Upper lobe of left lung (tissue), 6 donors: ENCODE measurements at places on chromosomes 3 and 15. TPM values are rescaled to one million over a fixed set of nuclear protein-coding genes. Genes with fewer than 3 reads are reported as not detected.

GRCh38 chr15:88069561-88069960 is 187.0 kb downstream of the NTRK3 start:
- H3K36me3 ChIP-seq = no peaks in the 10 kb centered on the region
- no peak for DNase-seq
- H3K4me1 ChIP-seq = no peaks in the 10 kb centered on the region
- no peak overlapping the region for H3K27ac ChIP-seq

- DNase-seq = no peak
- no peak overlapping the region for H3K4me3 ChIP-seq
- peak overlapping the region; percentile 13 for H3K27ac ChIP-seq
- peaks cover 73% of the 10 kb centered on the region for H3K36me3 ChIP-seq
- no peaks in the 10 kb centered on the region for H3K27me3 ChIP-seq
These were observed 101.9 kb downstream of the KLHL25 start for GRCh38 chr15:85692873-85693272.

- no peak overlapping the region for H3K27ac ChIP-seq
- no peaks in the 10 kb centered on the region for H3K27me3 ChIP-seq
- no peak for DNase-seq
- no peak overlapping the region for H3K4me3 ChIP-seq
- peaks cover 4% of the 10 kb centered on the region for H3K4me1 ChIP-seq
These were observed 8.4 kb downstream of the SHF start for GRCh38 chr15:45179221-45179985.

GRCh38 chr15:75989045-75989444 is 23.2 kb downstream of the NRG4 start:
- no peak overlapping the region for H3K4me3 ChIP-seq
- no peak for DNase-seq
- no peaks in the 10 kb centered on the region for H3K27me3 ChIP-seq
- H3K4me1 ChIP-seq = no peaks in the 10 kb centered on the region

Gene ACP3
- 13.6 TPM for total RNA-seq

Gene ZNF860
- total RNA-seq = not detected

- H3K27ac ChIP-seq = no peak overlapping the region
- H3K4me1 ChIP-seq = no peaks in the 10 kb centered on the region
- DNase-seq = no peak
- no peaks in the 10 kb centered on the region for H3K27me3 ChIP-seq
These were observed 61.9 kb upstream of the SLC6A1 start for GRCh38 chr3:10930666-10931040.

DNA sequence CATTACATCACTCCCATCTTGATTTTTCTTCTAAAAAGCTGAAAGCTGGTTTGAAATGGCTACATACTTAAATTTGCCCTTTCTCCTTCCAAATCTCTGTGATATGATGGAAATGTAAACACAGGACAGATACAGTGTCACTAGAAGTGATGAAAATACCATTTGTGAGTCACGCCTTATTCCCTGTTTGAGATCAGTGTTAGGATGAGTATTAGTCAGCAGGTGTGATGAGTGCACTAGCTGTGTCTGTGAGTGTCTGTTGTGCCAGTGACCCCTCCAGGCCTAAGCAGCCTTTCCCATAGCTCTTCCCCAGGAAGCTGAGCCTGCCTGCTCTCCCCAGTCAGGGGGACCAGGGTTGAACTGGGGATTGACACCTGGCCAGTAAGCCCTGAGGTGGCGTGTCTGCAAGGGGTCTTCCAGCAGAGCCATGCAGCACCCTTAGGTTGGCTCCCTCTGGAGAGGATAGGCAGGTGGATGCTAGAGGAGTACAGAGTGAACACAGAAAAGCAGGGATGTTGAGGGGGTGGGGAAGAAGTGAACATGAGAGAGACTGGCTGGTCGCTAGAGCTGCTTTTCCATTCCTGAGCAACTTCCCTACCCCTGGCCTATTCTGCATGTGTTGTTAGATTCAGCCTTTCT is 92.0 kb downstream of the PDE8A start:
- DNase-seq = no peak
- no peak overlapping the region for H3K27ac ChIP-seq
- H3K4me3 ChIP-seq = no peak overlapping the region
- H3K27me3 ChIP-seq = no peaks in the 10 kb centered on the region
- no peaks in the 10 kb centered on the region for H3K36me3 ChIP-seq
- no peaks in the 10 kb centered on the region for H3K4me1 ChIP-seq

DNA sequence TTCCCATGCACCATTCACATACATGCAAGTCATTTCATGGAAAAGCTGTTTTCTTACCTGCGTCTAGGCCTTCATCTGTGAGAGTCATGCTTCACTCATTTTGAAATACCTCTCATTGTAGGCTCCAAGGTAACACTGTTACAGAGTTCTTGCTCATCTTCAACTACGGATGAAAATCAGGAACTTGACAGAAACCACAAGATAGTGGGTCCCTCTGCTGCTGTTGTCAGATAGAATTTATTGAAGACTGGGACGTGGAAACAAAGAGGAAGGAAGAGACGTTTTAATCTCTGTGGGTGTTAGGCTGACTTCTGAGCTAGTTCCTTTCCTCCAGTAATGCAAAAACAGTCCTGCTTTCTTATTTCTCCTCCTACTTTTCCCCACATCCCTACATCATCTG is at the start of gene P2RY14:
Gene P2RY14 (minus strand): TSS at position 313 of the 400 bp plus-strand sequence. CDS start 64,226 bp downstream, outside the sequence.
- no peaks in the 10 kb centered on the region for H3K4me1 ChIP-seq
- H3K4me3 ChIP-seq = no peak within 1 kb of the TSS
- H3K27me3 ChIP-seq = no peaks in the 10 kb centered on the region
- H3K27ac ChIP-seq = no peak within 1 kb of the TSS
- no peaks in the 10 kb centered on the region for H3K36me3 ChIP-seq

Gene PLIN1
- total RNA-seq = 1.1 TPM

DNA sequence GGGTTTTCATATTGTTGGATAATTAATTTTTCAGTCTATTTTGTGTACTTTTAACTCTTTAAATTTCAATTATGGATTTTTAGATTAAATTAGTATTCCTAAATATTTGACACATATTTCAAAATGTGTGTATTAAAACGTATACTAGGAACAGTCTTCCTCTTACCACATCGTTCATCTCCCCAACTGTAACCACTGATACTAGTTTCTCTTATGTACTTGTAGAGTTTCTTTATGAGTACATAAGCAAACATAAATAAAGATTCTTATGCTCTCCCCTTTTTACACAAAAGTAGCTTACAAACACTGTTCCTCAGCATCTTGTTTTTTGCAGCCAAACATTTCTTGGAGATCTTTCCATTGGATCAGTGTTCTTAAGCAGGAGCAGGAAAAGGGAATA is 45.9 kb downstream of the CMSS1 start:
- peaks cover 32% of the 10 kb centered on the region for H3K4me1 ChIP-seq
- no peaks in the 10 kb centered on the region for H3K27me3 ChIP-seq
- H3K36me3 ChIP-seq = peaks cover 20% of the 10 kb centered on the region
- no peak overlapping the region for H3K4me3 ChIP-seq

Gene EXD1
- total RNA-seq = not detected

GRCh38 chr15:55344206-55344605 is 25.2 kb downstream of the PIGB start:
- no peaks in the 10 kb centered on the region for H3K27me3 ChIP-seq
- no peaks in the 10 kb centered on the region for H3K4me1 ChIP-seq
- peak overlapping the region; percentile 49 for H3K27ac ChIP-seq
- H3K4me3 ChIP-seq = no peak overlapping the region
- no peaks in the 10 kb centered on the region for H3K36me3 ChIP-seq

- no peak for DNase-seq
- H3K4me3 ChIP-seq = no peak overlapping the region
- peaks cover 25% of the 10 kb centered on the region for H3K4me1 ChIP-seq
- no peaks in the 10 kb centered on the region for H3K36me3 ChIP-seq
- peak overlapping the region; percentile 21 for H3K27ac ChIP-seq
These were observed 2.8 kb downstream of the MAP4 start for GRCh38 chr3:48013288-48013980.

DNA sequence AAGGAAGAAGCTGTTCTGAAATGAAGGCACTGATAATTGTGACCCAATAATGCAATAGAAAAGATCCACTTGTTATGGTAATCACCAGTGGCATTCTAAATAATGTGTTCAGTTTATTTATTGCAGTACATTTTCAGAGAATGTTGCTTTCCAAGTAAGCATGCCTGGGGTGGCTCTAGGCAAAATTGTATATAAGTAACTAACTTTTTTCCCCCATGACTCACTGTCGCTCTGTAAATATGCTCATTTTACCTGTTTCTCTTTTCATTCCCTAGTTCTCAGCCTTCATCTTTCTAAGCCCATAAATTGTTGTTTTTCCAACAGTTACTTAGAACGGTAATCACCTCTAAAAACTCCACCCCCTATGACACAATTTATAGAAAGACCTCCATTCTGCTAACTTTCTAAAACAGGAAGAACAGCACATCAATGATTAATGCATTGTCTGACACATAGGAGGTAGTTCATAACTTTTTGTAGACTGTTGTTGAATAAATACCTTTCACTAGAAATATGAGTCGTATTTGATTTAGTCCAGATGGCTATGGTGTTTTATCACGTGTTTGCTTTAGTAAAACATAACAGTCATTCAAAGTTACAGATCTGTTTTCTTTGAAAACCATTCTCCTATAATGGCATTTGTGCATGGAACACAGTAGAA is 143.1 kb downstream of the LSAMP start:
- no peaks in the 10 kb centered on the region for H3K4me1 ChIP-seq
- no peak overlapping the region for H3K4me3 ChIP-seq
- H3K27ac ChIP-seq = no peak overlapping the region
- H3K36me3 ChIP-seq = no peaks in the 10 kb centered on the region

DNA sequence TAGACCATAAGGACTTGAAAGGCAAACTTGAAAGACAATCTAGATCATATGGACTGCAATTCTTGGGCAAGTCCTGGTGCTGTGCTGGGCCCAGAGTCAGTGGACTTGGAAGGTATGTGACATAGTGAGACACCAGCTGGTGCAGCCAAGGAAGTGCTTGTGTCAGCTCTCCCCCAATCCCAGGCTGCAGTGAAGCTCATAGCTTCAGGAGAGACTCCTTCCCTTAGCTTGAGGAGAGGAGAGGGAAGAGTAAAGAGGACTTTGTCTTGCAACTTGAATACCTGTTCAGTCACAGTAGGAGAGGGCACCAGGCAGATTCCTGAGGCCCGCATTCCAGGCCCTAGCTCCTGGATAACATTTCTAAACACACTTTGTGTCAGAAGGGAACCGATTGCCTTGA is 127.4 kb upstream of the ZPLD1 start:
- no peaks in the 10 kb centered on the region for H3K36me3 ChIP-seq
- no peak overlapping the region for H3K27ac ChIP-seq
- H3K4me1 ChIP-seq = no peaks in the 10 kb centered on the region
- H3K27me3 ChIP-seq = no peaks in the 10 kb centered on the region
- no peak overlapping the region for H3K4me3 ChIP-seq
- no peak for DNase-seq

DNA sequence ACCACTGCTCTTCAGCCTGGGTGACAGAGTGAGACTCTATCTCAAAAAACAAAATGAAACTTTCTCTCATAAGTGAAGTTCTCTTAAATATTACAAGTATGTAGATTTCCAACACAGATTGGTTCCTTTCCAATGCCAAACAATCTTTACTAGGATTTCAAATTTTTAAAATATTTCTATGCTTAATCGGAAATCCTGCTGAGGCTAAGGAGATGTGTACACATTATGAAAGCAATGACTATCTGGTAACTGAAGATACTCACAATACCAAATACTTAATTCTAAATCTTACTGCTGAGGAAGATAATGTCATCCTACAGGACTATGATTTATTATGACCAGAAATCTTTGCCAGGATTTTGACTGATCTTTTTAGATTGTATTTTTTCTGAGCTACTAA is 255.6 kb upstream of the ZNF717 start:
- H3K4me3 ChIP-seq = no peak overlapping the region
- no peaks in the 10 kb centered on the region for H3K36me3 ChIP-seq
- no peaks in the 10 kb centered on the region for H3K27me3 ChIP-seq
- no peak overlapping the region for H3K27ac ChIP-seq
- DNase-seq = no peak
- H3K4me1 ChIP-seq = no peaks in the 10 kb centered on the region

Gene SAMD7
- total RNA-seq = not detected

DNA sequence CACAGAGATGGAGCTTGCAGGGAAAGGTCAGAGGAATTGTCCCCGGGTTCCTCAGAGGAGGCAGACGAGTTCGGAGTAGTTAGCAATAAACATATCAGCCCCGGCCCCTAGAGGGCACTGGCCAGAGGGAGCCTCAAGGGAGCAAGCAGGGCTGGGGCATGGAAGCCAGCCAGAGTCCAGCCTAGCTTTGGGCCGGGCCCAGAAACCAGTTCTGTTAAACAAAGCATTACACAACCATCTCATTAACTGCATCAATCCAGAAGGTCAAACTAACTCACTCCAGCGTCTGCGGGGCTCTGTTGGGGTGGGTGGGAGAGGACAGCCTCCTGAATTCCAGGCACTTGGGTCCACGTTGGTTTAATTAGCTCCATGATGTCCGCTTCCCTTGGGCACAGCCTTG is 41.0 kb upstream of the IREB2 start:
- no peak overlapping the region for H3K4me3 ChIP-seq
- no peaks in the 10 kb centered on the region for H3K27me3 ChIP-seq
- peaks cover 6% of the 10 kb centered on the region for H3K4me1 ChIP-seq
- no peaks in the 10 kb centered on the region for H3K36me3 ChIP-seq

Gene CKMT1B
- total RNA-seq = 7.3 TPM

DNA sequence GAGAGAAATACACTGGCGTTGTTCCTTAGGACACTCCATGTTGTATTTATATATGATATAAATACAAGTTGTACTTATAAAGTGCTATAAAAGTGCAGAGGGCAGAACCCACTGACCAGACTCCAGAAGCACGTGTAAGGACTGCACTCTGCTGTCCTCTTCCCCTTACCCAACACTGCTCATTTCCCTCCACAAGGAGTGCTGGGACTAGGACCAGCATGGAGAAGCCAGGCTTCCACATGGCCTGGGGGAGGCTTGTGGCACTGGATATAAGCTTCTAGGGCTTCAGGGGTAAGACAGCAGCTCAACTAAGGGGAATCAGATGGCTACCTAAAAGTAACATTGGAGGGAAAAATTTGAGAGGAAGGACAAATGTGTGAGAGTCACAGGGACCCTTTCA is 556.9 kb downstream of the IGSF11 start:
- no peak for DNase-seq
- no peaks in the 10 kb centered on the region for H3K36me3 ChIP-seq
- no peaks in the 10 kb centered on the region for H3K27me3 ChIP-seq

Gene NEK10
- 14.0 TPM for total RNA-seq

DNA sequence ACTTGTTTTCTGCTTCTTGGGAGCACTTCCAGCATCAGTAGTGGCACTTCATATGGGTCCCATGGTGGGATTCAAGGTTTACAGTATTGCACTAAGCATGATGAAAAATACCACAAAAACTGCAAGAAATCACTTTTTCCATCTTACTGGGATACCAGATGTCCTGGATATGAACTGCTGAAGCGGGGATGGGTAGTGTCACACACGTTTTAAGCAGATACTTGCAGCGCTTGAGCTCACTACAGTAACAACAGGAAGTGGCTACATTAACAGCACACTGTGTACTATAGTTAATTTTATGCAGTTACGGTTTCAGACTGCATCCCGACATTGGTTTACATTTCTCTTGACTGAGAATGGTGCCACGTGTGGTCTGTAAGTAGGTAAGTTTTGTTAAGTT is 3.5 kb upstream of the ISG20 start:
- DNase-seq = no peak
- no peaks in the 10 kb centered on the region for H3K36me3 ChIP-seq
- H3K27ac ChIP-seq = peak overlapping the region; percentile 98
- H3K4me1 ChIP-seq = peaks cover 65% of the 10 kb centered on the region

Gene ALAS1
- total RNA-seq = 91.4 TPM

Gene ZPLD1
- not detected for total RNA-seq
